ENCODE measurements at places on chromosomes 1 and 21.

DNA sequence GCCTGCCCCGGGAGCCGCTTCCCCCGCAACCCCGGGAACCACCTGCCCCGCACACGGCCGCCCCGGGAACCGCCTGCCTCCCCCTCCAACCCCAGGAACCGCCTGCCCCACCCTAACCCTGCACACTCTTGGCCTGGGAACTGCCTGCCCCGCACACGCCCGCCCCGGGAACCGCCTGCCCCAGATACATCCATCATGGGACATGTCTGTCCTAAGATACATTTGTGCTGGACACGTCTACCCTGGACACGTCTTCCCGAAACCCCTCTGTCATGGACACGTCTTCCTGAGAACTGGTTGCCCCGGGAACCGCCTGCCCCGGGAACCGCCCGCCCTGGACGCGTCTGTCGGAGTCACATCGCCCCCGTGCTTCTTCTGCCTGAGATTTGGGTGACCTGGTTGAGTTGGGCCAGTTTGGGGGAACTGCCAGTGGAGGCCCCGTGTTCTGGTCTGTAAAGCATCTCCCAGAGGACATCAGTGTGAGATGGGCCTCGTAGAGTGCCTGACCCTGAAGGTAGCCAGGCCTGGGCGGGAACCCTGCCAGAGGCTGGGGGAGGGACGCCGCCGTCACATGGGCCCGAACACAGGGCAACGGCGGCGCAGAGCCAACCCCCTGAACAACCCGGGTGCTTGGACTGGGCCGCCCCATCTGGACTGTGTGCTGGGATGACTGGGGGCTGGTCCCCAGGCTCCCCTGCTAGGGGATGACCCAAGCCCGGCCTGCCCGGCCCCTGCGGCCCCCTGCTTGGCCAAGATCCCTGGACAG is 3.6 kb downstream of the PERM1 start:
- DNase-seq: no peak

DNA sequence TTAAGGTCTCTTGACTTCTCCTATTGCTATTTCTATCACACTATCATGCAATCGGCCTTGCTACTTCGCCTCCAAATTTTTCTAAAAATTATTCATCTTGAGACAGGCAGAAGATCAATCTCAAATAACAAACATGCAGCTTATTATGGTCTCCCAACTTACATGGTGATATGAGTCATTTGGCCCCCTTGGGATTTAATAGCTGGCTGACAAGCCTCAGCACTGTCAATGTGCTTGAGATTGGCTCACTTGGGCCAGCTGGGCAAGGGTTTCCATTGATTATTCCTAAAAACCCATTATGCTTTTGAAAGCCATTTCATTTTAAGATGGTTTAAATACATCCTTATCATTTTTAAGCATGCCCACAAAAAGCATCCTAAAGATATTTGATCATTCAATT is 224.5 kb upstream of the NFIA start:
- DNase-seq: peak; percentile 3

DNA sequence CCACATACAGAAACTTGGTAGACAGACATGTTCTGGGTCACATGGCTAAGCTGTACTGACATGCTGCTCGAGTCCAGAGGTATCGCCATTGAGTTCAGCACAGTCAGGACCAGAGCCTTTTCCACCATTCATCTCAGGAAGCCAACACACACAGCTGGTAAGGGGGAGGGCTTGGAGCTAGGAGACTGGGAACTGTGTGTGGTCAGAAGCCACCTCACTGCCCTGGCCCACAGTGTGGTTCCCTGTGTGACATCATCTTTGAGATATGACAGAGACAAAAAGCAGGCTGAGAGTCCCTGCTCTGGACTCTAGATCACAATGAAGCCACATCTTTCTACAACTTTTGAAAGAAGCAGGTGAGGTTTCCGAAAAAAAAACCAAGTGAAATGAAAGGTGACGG is 107.2 kb downstream of the SIM2 start:
- peak; percentile 33 for DNase-seq

DNA sequence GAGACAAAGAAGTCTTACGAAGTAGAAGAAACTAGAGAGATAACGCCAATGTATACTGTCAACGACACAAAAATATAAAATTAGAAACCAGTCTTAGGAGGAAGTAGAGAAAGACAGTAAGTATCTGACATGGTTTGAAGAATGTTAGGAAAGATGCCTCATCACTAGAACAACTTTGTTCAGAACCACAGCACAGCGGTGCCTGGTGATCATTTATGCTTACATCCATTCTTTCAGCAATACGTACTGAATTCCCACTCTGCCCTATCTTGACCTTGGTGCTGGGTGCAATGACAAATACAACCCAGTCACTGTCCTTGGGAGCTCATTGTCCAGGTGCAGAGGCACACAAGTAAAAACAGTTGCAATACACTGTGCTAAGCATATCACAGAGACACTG is 104.4 kb downstream of the TM2D1 start:
- no peak for DNase-seq

DNA sequence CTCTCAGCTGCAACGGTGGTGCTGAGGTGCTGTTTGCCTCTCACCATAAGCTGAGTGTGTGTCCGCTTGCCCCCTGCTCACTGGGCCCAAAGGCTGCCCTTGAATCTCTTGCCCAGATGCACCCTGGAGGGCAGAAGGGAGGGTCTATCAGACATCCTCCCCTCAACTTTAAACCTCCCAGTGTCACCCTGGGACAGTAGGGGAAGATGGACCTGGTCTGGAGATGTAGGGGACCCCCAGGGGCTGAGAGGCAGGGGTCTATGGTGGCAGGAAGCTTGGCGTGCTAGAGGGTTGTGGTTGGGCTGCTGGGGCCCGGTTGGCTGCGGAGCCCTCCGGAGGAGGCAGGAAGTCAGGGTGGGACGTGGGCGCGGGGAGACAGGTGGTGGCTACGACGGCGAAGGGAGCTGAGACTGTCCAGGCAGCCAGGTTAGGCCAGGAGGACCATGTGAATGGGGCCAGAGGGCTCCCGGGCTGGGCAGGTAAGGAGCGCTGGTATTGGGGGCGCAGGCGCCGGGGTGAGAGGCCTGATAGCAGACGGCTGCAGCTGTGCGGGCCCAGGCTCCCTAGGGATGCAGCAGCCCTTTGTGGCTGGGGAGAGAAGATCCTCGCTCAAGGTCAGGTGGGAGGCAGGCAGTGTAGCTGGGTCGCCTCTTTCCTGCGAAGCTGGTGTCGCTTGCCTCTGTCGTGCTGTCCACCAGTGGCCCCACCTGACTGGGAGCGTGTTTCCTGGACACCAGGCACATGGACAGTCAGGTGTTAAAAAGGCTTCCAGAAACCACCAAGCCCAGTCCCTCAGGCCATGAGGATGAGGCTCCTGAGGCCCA is at the start of gene LCK:
TSS of gene LCK (plus strand) at position 373 of the 824 bp plus-strand sequence. CDS start 23,065 bp downstream, outside the sequence.
- DNase-seq: no peak

GRCh38 chr21:16578912-16579311 is 849.1 kb downstream of the USP25 start:
- peak; percentile 29 for DNase-seq

GRCh38 chr1:228289996-228290881 is 82.4 kb downstream of the OBSCN start:
- DNase-seq: no peak

All from fibroblast of skin of abdomen (primary cell).